ENCODE measurements at places on chromosomes 5 and 9.

DNA sequence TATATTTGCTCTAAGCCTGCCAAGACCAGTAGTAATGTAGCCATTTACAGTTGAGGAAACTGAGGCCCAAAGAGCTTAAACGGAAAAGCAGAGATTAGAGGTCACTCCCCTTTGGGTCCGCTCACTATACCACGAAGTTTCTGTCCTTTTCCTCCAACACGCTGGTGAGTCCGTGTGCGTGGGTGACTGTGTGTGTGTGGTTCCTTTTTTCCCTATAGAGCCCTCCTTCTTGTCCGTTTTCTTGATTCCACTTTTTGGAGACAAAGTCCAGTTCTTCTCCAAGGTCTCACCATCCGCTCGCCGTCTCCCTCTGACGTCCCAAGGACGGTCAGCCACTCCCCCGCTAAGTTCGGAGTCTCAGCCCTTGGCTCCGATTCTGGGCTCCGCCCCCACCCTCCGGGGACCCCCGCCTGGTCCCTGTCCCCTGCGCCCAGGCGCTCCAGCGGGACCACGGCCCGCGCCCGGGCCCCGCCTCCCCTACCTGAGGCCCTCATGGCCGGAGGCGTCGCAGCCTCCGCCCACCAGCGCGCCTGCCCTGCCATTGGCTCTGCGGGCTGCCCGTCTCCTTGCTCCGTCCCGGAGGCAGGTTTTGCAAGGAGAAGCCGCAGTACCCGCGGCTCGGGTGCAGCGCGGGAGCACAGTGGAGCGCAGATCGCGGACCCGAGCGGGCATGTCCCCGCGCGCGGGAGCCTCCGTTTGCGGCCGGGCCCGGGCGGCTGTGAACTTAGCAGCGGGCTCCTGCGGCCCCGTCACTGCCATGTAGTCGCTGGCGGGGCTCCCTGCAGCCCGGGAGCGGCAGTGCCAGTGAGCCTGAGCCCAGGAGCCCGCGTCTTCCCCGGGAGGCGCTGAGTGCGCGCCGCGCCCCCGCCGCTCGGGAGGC, at the start of gene MAST4:
MAST4 (plus strand) TSS at position 638 of the 880 bp plus-strand sequence. CDS start 263 bp downstream, outside the sequence.
- peak; percentile 86 for DNase-seq

- DNase-seq = no peak
Measured at GRCh38 chr5:73487815-73488214, 10.4 kb upstream of the BTF3 start.

GRCh38 chr9:93684161-93684765, 107.9 kb downstream of the PHF2 start:
- DNase-seq = no peak

DNA sequence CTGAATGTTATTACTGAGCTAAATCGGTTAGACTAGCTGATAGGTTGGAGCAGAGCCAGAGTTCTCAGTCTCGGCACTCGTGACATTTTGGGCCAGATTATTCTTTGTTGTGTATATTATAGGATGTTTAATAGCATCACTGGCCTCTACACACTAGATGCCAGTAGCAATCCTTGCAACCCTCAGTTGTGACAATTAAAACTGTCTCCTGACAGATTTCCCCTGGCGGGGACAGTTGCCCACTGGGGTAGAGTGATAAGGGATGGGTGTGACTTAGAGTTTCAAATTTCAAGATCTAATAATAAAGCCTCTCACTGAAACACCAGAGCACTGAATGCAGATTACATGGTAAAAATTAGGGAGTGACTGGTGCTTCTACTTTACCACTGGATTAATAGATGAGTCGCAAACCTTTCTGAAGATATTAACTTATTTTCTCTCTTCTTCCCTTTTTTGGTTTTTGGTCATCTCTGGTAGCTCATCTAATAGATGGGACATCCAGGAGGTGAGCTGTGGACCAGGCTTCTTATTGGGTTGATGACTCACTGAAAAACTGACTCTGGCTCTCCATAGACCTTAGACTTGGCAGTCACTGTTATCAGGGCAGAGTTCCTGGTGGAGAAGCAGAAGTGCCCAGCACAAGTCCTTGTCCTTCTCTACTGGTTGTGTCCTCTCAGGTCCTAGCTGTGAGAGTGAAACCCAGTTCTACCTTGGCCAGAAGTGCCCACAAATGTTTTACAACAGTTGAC, 150.3 kb downstream of the UNC13B start:
- DNase-seq = no peak

- no peak for DNase-seq
Measured at GRCh38 chr9:98356953-98357690, 101.7 kb upstream of the TBC1D2 start.

DNA sequence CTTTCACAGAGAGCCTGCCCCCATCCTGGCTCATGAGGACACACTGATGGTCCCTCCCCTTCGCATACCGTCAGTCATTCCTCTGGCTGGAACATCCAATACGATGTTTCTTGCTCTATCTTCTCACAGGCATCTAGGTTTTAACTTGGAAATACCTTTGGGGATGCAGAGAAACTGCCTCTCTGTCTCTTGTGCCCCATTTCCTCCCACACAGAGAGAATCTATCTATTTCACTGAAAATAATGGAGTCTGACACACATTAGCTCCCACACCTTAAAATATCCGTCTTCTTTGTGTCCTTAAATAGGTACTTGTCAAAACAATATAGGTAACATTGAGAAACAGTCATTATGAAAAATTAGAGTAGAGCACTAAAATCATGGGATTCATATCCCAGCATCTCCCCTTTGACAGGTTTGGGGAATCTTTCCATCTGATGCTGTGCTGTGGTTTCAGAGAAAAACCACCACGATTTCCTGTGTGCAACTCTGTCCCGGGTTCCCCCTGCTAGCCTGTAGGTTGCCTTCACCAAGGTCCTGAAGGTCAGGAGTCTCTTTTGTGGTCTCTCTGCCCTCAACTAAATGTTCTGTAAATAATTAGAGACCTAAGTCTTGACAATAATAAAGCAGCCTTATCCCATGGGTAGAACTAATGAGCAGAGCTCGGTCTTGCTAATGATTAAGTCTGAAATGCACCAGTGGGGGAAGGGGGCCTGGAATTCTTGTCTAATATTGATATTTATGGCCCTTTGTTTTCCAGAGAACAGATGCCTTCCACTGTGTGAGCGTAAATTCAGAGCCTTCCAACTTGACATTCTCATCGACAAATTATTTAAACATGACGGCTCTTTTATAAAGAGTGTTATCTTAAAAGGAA, 371.0 kb downstream of the ICE1 start:
- no peak for DNase-seq

GRCh38 chr5:33995865-33996264, 11.4 kb upstream of the SLC45A2 start:
- DNase-seq = no peak

GRCh38 chr5:124056991-124057723, 545.2 kb downstream of the CSNK1G3 start:
- no peak for DNase-seq

DNA sequence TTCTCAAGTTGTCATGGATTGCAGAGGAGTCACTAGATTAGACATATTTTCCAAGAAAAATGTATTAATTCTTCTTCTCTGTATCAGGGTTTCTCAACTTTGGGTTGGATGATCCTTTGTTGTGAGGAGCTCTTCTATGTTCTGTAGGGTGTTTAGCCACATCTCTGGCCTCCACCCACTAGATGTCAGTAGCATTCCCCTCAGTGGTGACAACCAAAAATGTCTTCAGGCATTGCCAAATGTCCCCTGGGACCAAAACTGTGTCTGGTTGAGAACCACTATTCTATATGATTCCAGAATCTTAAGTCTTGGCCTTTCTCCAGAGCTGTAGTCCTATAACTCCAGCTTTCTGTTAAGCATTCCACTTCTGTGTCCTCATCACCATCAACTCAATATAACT, 220.9 kb downstream of the KIAA0825 start:
- no peak for DNase-seq

DNA sequence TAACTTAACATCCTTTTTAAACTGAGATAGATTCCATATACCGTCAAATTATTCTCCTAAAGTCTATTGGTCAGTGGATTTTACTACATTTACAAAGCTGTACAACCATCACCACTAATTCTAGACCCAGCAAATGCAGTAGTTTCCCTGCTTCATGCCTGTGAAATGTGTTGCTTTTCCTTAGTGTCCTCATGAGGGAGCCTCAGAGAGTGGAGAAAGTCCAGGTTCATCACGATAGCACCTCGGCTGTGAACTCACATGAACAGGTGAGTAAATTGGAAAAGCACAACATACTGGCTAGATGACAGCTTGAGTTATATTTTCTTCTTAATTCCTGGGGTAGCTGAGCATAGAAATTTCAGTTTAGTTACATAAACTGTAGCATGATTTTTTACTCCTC, 653.7 kb downstream of the MTRR start:
- DNase-seq = no peak

GRCh38 chr5:124132843-124133242, 613.6 kb downstream of the ZNF608 start:
- DNase-seq = no peak

- DNase-seq = no peak
Measured at GRCh38 chr5:52950686-52951085, 38.5 kb upstream of the ITGA2 start.

- DNase-seq = no peak
Measured at GRCh38 chr5:72378639-72379289, 58.6 kb downstream of the PTCD2 start.

DNA sequence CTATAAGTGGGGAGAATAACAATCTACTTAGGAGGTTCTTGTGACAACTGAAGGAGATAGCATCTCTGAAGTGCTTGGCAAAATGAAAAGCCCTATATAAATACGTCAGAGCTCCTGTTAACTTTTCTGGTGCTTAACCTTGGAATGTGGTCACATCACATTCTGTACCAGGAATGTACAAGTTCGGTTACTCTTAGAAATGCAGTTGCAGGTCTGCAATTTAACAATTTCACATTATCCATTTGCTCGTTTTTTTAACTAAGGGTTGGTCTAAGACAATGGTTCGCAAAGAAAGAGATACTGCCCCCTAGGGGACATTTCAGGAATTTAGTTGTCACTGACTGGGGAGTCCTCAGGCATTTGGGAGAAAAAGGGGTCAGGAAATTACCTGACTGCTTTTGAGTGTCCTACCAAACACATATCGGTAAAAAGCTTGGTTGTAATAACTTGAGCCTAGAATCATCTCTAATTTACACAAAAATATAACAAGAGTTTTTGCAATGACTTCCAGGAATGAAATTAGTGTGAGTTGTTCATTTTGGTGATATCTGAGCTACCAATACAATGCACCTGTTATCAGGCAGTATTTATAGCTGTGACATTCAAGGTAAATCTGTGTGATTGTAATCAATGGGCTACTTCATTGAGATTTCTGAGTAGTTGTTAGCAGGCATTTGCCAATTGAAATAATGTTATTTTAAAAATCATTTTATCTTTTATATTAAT, 5.4 kb upstream of the HBEGF start:
- DNase-seq = peak; percentile 56

- DNase-seq = no peak
Measured at GRCh38 chr5:76249621-76250020, 153.5 kb upstream of the IQGAP2 start.

- DNase-seq = no peak
Measured at GRCh38 chr9:78578072-78578471, 281.1 kb downstream of the PSAT1 start.

DNA sequence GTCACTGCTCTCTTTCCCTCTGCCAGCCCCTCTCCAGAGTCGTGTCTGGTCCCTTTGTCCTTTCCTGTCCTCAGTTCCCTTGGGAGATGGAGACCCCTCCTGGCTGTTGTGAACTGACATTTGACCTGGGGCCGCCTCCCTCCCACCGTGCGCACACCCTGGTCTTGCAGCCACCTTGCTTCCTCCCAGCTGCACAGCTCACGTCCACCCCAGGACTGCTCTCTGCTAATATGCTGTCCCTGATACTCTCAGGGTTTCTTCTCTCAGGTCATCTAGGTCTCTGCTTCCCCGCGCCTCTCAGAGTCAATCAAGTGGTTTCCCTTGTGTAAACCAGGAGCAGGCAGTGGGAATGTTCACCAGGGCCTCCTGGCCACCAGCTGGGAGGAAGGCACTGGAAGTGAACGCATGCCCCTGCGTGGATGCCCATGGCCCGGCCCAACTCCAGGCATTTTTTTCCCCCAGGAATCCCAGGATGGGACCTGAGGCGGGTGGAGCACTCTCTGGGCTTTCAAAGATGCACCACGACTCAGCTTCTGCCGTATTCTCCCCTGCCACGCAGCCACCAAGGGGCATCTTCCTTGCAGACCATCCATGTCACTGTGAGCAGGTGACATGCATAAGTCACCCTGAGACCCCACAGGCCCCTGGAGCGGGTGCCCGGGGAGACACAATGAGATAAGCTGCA, 142.4 kb downstream of the OLFM1 start:
- DNase-seq = no peak

DNA sequence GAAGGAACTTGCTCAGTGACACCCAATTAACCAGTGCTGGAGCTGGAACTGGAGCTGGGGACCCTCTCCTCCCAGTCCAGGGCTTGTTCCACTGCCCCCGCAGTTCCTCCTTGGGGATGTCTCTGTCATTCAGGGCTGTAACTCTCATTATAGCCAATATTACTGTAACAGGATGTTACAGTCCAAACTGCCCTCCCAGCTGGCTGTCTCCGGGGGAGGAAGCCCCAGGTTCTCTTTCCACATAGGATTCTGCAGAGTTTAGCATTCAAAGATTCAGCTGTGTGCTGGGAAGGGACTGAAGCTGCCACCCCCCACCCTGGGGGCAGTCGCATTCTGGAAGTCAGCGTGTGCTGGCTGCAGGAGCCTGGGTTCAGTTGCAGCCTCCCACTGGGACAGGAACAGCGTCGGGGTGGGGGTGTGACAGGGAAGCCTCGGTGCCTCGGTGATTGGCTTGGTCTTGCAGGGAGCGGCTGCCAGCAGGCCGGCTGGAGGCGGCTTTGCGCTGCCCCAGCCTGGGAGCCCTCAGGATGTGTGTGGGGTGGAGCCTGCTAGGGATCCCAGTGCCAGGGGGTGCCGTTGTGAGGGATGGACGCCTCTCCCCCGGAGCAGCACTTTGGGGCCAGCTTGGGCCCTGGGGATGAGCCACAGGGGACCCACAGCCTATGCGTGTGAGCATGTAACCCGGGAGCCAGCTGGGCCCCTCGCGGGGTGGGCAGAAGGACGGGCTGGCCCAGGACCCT, 101.1 kb downstream of the RGS3 start:
- DNase-seq = no peak

GRCh38 chr9:109975574-109976295, 195.7 kb downstream of the PALM2AKAP2 start:
- DNase-seq = no peak

- DNase-seq = no peak
Measured at GRCh38 chr5:68318955-68319705, 103.6 kb downstream of the PIK3R1 start.

DNA sequence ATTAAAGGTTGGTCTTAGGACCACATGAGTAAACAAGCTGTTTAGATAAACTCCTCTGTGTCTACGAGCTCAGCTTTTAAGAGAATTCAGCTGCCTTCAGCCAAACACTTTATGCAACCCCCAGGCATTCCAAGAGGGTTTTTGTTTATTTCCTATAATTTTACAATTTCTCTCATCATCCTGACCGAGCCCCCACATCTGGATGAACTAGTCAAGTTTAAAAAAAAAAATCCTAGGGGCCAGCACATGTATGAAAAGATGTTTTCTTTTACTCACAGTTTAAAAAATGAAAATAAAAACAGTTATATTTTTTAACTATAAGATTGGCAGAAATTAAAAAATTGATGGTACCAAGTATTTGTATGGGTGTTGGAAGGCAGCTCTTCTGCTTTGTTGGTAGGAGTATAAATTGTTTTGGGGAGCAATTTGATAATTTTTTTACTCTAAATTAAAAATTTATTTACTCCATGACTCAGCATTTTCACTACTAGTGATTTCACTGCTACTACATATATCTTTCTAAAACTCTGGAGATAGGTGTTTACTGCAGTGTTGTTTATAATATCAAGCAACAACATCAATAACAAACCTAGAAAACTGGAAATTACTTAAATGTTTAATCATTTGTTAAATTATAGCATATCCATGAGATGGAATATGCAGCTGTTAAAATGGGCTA, 18.1 kb downstream of the YTHDC2 start:
- DNase-seq = no peak
